ENCODE measurements at places on chromosomes 4 and X.

DNA sequence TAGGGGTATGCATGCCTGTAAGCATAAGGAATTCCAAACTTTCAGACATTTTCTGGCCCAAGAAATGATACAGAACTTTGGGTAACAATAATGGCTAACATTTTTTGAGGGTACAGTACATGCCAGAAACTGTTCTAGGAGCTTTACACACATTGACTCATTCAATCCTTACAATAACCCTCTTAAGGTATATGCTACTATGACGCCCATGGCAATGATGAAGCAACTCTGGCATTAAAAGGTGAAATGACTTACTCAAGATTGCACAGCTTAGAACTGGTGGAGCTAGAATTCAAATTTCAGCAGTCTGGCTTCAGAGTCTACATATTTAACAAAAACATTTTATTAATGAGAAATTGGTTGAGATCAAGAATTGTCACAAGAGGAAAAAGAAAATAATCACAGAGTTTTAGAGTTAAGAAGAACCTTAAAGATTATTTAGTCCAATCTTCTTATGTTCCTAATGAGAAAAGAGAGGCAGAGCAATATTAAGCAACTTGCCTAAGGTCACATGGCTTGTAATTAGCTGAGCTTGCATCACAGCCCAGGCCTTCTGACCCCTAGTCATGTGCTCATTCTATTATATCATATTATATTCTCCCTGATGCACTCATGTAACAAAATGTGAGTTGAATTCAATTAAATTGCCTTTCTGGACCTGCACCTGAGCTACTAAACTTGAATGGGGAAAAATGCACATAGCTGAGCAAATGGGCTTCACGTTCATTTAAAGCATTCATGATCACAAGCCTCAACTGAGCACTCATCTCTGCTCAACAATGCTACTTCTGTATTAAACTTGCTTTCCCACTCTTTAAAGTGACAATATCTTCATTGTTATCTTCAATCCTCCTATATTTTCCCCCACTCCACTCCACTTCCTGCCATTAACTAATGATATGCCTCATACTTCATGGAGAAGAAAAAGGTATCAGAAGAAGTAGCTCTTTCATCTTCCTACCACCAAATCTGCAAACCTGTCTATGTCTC lies 73.2 kb downstream of the ENOX2 start:
- DNase-seq = no peak

GRCh38 chrX:119427024-119427794 lies 28.1 kb downstream of the SLC25A43 start:
- no peak for DNase-seq

GRCh38 chr4:24274381-24274941 lies 309.9 kb downstream of the DHX15 start:
- no peak for DNase-seq

- no peak for DNase-seq
Observed at GRCh38 chrX:47595716-47596251, 13.5 kb downstream of the TIMP1 start.

DNA sequence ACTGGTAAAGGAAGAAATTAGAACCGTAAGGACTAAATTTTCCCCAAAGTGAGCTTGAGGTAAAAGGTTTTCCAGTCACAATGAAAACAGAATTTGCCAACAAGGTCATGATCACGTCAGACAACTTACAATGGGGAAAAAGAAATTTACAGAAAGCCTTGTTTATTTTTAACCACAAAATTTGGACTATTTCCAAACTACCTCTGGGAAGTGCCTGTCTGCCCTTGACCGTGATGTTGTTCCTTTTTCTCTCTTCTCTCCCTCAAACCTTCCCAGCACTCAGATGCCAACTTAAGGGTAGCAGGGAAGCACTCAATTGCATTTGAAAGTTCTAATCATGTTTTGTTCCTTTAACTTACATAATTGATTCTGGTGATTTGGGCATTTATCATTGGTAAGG lies 32.5 kb downstream of the MEPE start:
- no peak for DNase-seq

- DNase-seq = no peak
Observed at GRCh38 chrX:64205441-64205734, at the start of gene AMER1. TSS of gene AMER1 (minus strand) at chrX:64205708. CDS start at chrX:64193286, 12,422 bp downstream.

GRCh38 chrX:25012433-25012735 lies 3.4 kb downstream of the ARX start:
- DNase-seq = no peak

DNA sequence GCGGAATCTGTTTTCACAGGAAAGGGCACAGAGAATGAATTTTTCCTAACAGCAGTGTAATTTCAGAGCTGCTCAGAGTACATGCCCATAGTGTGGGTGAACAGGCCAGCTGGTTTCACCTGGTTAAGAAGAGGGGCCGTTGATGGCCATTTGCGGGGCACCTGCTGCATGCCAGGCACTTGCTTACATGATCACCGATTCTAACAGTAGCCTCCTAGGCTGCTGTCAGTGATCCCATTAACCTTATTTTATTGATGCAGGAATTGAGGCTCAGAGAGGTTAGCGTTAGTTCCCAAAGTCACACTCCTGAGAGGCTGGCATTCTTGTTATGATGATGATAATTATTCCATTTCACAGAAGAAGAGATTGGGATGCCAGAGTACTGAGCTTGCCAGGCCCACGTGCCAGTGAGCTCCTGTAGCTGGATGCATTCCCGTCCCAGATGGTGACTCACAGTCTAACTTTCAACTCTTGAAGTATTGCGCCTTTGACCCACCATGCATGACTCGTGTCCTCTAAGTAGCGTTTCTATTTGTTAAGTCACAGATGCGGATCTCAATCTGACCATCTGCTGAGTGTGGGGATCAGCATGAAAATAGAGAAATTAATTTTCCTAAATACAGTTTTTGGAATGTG lies 76.5 kb downstream of the PSAPL1 start:
- DNase-seq = no peak

DNA sequence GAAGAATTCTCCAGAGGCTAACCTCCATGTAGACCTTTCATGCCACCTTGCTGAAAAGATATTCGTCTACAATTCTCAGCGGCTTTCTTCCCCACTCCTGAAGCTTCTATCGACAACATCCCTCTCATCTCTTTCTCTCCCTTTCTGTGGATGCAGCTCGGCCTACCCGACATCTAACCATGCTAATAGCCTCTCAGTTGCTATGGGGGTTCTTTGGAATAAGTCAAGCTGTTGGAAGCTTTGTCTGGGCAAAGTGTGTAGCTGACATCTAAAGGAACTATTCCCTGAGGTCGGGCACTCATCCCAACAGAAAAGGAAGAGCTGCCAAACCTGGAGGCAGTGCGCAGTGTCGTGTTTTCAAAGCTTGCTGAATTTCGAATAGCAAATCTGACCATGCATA lies 192.1 kb downstream of the RBMX2 start:
- no peak for DNase-seq

DNA sequence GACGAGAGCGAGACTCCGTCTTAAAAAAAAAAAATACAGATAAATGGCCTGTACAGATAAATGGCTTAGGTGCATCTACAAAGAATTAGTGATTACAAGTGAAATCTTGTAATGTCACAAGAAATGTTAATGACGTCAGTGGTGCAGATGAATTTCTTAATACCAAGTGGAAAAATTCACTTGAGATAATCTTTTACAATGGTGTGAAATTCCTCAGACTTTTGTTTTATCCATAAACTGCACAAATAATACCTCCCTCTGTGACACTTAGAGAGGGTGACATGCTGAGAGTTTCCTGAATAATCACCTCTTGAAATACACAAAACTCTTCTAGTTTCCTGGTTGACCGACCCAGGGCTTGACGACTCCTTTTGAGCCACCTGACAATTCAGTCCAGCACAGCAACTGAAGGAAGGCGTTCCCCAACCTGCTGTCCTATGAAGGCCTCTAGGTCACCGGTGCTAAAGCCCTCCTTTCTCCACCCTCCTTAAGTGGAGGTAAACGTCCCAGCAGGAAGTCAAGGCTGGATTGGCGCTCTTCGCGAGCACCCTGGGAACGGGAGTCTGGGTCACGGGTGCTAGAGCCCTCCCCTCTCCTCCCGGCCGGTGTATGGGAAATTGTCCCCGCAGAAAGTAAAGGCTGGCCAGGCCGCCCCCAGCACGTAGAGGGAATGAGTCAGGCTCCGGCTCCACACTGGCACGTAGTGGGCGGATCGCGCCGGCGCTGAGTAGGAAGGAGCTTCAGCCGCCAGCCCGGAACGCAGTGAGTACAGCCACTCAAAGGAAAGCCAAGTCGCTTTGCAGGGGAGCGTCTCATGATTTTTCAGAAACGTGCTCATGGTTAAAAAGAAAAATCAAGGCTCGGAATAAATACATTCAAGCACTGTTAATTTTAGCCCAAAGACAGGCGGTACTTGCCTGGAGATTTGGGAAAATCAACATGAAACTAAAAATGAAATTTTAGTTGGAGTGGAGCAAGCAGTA lies at the start of gene TMEM144:
Gene TMEM144, plus strand, starts transcription at position 662 of the 983 bp plus-strand sequence. CDS start 2,182 bp downstream, outside the sequence.
- peak; percentile 1 for DNase-seq

- DNase-seq = no peak
Observed at GRCh38 chr4:160159457-160159856, 1056.6 kb downstream of the RAPGEF2 start.

DNA sequence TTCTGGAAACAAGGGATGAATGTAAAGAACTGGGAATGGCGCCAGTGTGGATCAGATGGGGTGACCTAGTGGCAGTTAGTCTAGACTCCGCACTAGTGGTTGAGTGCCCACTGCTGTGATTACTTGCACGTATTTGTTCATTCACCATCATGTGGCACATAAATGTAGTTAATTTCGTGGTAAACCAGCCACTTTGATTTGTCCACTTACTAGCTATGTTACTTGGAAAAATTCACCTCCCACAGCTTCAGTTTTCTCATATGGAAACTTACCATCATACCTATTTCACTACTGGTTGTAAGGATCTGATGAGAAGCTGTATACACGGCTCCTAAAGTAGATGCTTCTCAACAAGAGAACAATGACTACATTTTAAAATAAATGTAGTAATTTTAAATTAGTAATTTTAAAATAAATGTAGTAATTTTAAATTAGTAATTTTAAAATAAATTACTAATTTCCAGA lies 394 bp upstream of the DYNLT3 start:
- DNase-seq = no peak

DNA sequence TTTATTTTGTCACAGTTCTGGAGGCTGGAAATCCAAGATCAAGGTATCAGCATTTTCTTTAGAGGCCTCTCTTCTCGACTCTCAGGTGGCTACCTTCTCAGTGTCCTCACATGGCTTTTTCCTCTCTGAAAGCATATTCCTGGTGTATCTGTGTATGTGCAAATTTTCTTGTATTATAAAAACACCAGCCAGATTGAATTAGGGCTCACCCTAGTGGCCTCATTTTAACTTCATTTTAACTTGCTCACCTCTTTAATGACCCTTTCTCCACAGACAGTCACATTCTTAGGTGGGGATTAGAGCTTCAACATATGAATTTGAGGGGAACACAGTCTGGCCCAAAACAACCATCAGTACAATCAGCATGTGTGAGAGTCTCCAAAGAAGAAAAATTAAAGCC lies 542.4 kb upstream of the FAM241A start:
- DNase-seq = no peak

GRCh38 chrX:155645180-155645579 lies 32.4 kb upstream of the TMLHE start:
- no peak for DNase-seq

DNA sequence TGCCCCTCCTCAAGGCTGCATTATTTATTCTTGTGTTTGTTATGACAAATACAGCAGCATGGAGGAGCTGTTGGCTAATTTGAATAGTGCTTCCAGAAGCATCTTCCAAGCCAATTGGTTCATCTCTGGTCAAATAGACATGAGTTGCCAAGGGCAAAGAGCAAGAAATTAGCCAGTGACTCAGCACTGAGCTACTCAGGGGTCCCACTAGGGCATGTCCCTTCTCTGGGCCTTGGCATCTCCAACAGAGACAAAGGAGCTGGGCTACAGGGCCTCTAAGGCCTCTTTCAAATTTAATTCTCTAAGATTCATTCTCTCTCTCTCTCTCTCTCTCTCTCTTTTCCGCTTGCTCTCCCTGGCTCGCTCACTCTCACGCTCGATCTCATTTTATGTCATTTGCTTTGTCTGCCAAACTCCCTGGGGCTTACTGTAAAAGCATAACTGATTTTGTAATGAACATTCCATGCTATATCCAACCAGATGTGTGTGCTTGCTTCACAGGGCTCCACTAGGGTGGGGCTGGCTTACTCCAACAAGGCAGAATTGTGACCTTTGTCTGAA lies 86.7 kb upstream of the MAGEA4 start:
- no peak for DNase-seq

DNA sequence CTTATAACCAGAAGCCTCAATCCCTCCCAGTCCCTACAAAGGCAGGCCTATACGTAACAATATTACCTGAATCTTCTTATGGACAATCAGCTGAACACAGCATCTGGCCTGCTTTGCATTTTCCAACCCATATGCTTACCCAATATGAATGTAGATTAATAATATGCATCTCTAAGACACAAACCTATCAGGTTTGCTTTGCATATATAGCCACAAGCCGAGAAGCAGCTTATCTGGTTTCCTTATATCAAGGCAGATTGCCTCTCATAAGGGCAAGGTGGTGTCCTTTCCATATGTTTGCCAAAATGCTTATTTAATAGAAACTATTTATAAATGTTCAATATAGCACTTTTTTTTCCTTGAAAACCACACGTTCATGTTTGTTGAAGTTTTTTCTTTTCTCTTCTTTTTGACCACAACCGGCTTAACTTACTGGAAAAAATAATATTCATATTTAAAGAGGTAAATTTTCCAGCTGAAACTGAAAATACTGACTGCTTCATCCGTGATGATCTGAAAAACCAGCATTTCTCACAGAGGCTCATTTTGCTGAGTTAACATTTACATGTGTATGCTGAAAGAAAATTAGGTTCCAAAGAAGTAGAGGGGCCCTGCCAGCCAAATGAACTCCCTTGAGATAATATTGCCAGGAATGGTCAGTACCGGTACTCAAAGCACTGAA lies 3.8 kb downstream of the IL21 start:
- DNase-seq = no peak

DNA sequence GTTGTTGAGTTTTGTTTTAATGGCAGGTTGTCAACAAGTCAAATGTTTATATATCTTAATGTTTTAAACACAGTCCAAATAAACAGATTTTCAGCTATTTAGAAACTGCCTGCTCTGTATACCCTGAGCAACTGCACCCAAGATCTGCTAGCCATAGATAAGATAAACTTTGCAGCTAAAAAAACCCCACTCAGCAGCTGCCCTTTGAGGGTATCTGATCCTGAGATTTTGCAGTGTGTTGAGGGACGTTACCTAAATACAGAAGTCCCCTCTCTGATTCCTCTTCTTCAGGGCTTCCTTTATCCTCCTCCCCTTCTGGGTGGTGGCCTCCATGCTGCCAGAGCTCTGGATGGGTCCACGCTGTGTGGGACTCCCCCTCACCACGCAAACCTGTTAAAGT lies 11.0 kb upstream of the FGG start:
- no peak for DNase-seq

DNA sequence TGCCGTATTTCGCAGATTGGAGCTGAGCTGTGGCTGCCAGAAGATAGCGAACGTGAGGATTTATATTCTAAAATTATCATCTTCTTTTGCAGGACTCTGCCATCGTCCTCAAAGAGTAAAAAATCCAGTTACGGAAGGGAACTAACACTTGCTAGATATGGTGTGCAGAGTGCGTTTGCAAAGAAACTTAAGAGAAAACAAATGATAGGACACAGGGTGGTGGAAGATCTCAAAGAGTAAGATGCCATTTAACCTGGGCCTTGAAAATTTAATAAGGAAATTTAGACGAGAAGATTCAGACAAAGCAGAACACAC lies 566 bp downstream of the LARP7 start:
- DNase-seq = no peak
